ENCODE measurements at places on chromosomes 1 and 21.

GRCh38 chr21:38760017-38760761, 45.5 kb upstream of the ETS2 start:
- H3K4me3 ChIP-seq: no peak overlapping the region
- H3K4me1 ChIP-seq: no peaks in the 10 kb centered on the region
- no peaks in the 10 kb centered on the region for H3K27me3 ChIP-seq
- no peaks in the 10 kb centered on the region for H3K36me3 ChIP-seq

- H3K27me3 ChIP-seq: no peaks in the 10 kb centered on the region
- peaks cover 9% of the 10 kb centered on the region for H3K4me1 ChIP-seq
- H3K27ac ChIP-seq: no peak overlapping the region
Measured at GRCh38 chr1:975896-976683, 5.8 kb downstream of the PERM1 start.

DNA sequence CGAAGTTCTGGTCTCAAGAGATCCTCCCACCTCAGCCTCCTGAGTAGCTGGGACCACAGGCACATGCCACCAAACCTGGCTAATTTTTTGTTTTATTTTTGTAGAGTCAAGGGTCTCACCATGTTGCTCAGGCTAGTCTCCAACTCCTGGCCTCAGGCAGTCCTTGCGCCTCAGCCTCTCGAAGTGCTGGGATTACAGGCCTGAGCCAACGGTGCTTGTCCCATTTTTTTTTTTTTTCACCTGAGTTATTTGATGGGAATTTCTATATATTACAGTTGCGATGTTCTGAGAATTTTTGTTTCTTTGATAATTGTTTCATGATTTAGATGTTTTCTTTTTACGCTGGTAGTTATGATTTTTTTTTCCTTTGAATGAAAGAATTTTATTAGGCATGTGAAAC, 2.5 kb downstream of the RABGAP1L start:
- H3K27ac ChIP-seq: no peak overlapping the region
- peaks cover 69% of the 10 kb centered on the region for H3K4me1 ChIP-seq
- H3K4me3 ChIP-seq: no peak overlapping the region

DNA sequence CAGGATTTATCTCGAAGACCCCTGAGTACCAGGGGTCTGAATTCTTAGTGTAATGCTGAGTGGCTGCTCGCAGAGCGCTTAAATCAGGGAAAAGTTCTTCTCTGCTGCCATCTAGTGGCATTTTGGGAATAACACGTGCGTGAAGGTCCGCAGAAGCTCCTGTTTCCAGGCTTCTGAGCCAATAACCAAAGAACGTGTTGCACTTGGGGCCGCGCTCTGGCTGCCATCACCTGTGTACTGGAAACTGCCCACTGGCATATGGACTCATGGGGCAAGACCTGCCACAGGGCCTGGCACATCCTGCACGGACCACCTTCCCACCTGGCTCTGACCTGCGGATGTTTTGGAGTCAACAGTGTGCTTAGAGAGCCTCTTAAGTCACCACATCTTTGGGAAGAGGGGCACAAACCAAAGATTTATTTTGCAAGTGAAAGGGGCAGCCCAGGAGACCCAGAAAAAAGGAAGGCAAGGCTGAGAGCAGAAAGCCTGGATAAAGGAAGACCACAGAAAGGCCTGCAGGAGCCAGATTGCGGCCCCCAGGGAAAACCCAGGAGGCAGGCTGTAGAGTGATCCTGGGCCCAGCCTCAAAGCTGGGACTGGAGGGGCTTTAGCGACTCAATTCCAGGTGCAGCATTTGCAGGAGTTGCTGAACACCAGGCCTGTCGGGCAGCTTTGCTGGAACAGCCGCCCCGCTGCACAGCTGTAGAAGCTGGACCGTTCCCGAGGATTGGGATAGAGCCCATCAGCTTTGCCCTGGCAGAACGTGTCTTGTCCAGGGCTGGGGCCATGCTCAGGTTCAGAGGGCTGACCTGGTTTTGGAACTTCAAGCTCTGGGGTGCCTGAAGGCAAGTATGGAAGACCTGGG, 13.0 kb downstream of the CHIT1 start:
- no peaks in the 10 kb centered on the region for H3K36me3 ChIP-seq
- H3K27ac ChIP-seq: no peak overlapping the region
- peak; percentile 48 for DNase-seq
- no peak overlapping the region for H3K4me3 ChIP-seq
- no peaks in the 10 kb centered on the region for H3K4me1 ChIP-seq
- no peaks in the 10 kb centered on the region for H3K27me3 ChIP-seq

- H3K27ac ChIP-seq: no peak overlapping the region
- DNase-seq: no peak
- no peaks in the 10 kb centered on the region for H3K4me1 ChIP-seq
- H3K4me3 ChIP-seq: no peak overlapping the region
- peaks cover 4% of the 10 kb centered on the region for H3K36me3 ChIP-seq
- H3K27me3 ChIP-seq: no peaks in the 10 kb centered on the region
Measured at GRCh38 chr21:44957047-44957831, 17.4 kb downstream of the SLX9 start.

- H3K4me3 ChIP-seq: no peak overlapping the region
- H3K36me3 ChIP-seq: peaks cover 21% of the 10 kb centered on the region
- DNase-seq: no peak
- no peaks in the 10 kb centered on the region for H3K4me1 ChIP-seq
Measured at GRCh38 chr1:151756291-151756690, 7.0 kb downstream of the MRPL9 start.

DNA sequence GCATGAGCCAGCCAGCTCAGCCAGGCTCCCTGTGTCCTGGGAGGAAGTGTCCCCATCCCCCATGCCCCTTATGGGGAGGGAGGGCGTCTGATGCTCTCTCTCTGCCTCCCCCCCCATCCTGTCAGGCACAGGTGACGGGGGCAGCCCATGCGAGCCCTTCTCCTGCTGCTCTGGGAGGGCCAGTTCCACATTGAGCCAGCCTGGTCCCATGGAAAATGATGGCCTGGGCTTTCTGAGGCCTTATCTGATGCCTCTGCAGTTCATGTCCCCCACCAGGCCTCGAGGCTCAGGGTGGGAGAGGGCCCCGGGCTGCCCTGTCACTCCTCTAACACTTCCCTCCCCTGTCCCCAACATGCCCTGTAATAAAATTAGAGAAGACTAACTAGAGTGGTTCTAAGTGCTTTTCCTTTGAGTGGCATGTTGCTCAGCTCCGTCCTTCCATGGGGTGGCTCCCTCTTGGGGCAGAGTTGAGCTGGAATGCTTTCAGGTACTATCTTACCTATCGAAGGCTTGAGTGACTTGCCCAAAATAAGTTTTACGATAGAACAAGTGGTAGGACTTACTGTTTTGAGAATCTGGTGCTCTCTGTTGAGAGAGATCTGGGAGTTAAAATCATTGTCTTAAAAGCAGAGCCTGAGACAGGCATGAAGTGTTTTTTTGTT, 1.8 kb upstream of the MTFR1L start:
- H3K4me1 ChIP-seq: peaks cover 31% of the 10 kb centered on the region
- H3K36me3 ChIP-seq: no peaks in the 10 kb centered on the region
- H3K4me3 ChIP-seq: no peak overlapping the region
- no peaks in the 10 kb centered on the region for H3K27me3 ChIP-seq
- no peak for DNase-seq

DNA sequence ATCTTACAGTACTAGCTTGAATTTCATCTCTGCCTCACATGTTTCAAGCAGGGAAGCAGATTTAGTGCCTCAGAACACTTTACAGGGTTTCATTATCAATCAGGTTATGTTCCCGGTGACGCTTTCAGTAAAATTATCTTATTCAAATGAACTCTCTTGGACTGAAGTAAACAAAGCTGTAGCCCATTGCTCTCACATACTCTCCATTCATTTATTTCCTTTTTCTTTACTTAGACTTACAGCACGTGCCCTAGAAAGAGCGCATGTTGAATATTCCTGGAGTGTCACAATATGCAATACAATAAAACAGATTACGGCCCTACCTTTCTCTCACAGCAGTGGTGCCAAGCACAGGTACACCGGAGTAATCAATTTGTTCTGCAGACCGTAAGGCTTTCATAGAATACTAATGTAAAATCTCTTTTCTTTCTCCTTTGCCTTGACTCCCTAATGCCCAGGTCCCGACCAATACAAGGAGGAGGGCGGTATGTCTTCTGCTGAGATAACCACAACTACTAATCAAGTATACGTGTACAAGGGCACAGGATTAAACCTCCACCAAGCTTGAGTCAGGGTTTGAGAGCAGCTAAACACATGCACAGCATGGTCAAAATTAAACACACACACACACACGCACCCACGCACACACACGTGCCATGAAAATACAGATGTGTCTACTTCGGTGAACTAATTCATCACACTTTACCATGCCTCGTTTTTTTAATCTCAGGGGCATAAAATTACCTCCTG, 62.8 kb downstream of the NRIP1 start:
- peaks cover 13% of the 10 kb centered on the region for H3K4me1 ChIP-seq
- no peaks in the 10 kb centered on the region for H3K36me3 ChIP-seq
- no peaks in the 10 kb centered on the region for H3K27me3 ChIP-seq
- no peak overlapping the region for H3K27ac ChIP-seq

GRCh38 chr1:39331647-39332046, 127.2 kb downstream of the MACF1 start:
- no peak overlapping the region for H3K4me3 ChIP-seq
- peaks cover 21% of the 10 kb centered on the region for H3K4me1 ChIP-seq
- DNase-seq: no peak
- H3K27ac ChIP-seq: no peak overlapping the region
- H3K27me3 ChIP-seq: no peaks in the 10 kb centered on the region

DNA sequence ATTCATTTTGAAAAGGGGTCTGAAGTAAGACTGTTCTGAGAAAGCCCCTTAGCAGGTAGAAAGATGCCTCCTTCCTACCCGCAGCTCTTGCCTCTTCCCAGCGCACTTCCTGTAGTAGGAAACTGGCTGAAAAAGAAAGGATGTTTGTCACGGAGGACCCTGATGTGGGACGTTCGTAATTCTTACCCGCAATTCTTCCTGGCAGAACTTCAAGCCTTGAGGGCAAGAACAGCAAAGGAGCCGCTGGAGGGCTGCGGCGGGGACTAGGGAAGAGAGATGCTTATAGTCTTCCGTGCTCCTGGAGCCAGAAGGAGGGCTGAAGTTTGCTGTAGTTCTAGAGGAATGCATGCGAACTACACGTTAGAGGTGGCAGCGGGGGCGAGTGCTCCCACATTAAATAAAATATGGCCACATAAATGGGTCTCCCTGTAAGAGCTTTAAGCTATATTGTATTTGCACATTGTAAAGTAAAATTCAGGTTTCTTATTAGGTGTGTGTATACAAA, 6.3 kb downstream of the C1orf53 start:
- peaks cover 52% of the 10 kb centered on the region for H3K4me1 ChIP-seq
- peaks cover 93% of the 10 kb centered on the region for H3K27me3 ChIP-seq
- no peak for DNase-seq

DNA sequence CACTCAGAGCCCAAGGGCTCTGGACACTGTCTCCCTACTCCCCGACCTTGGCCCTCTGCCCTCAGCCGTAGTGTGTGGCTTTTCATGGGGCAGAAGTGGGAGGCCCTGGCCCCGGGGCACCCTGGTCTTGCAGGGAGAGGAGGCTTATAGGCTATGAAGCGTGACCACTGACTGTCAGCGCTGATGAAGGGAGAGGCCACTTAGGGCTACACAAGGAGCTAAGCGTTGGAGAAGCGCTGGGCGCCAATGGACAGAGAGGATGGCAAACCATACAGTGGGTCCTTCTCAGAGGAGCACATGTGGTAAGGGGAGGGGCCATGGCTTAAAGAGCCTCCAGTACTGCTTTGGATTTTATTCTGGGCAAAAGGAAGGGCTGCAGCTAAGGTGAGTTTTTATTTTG, 7.9 kb downstream of the CRABP2 start:
- no peaks in the 10 kb centered on the region for H3K36me3 ChIP-seq
- H3K27ac ChIP-seq: no peak overlapping the region
- DNase-seq: no peak

GRCh38 chr1:38727684-38728584, 131.6 kb downstream of the RRAGC start:
- H3K4me3 ChIP-seq: no peak overlapping the region
- no peak overlapping the region for H3K27ac ChIP-seq
- no peaks in the 10 kb centered on the region for H3K4me1 ChIP-seq
- no peaks in the 10 kb centered on the region for H3K36me3 ChIP-seq
- DNase-seq: no peak

DNA sequence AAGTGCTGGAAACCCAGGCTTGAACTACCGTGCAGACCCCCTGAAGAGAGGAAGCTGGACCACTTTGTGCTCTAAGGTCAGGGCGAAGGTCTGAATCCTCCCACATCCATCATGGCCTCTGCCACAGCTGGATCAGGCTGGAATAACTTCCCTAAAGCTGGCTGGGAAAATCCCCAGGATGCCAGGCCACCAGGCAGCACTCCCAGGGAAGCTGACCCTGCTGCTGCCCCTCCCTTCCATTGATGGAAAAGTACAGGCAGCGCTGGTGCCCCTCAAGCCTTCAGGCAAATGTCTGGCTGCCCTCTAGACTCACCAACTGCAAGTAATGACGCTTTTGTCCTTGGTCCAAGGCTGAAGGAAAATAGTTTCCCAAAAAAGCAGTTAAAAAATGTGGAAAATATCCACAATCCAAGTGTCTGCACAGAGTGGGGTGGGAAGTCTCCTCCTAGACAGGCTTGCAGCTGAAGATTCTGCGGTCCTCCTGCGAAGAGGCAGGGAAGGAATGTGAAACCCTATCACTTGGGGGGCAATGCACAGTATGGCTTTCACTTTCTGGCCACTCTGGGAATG, 39.9 kb upstream of the TSPAN2 start:
- no peaks in the 10 kb centered on the region for H3K4me1 ChIP-seq
- no peak overlapping the region for H3K4me3 ChIP-seq
- H3K27ac ChIP-seq: no peak overlapping the region

DNA sequence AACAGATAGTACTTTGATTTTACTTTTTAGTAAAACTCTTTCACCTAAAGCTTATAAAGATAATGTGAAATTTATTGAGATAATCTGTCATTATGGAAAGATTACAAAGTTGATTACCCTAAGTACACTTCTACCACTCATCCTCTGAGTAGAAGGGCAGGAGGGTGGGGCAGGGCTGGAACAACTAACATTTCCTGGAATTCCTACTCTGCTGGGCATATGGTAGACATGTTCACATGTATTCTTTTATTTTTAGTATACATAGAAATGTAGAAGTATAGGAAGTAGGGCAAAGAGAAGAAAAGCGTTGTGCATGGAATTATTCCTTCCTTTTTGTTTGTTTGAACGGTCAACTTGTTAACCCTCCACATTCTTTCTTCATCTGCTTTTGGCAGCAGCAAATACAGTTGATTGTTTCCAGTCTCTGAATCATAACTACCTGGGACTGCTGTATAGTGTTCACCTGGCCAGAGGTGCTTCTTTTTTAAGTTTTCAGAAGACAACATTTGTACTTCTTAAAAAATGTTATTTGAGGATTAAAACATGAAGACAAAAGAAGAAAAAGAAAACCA, 85.1 kb downstream of the POU2F1 start:
- H3K4me1 ChIP-seq: no peaks in the 10 kb centered on the region
- H3K4me3 ChIP-seq: no peak overlapping the region
- H3K27me3 ChIP-seq: no peaks in the 10 kb centered on the region

GRCh38 chr1:21618561-21619374, 50.4 kb downstream of the RAP1GAP start:
- no peak overlapping the region for H3K4me3 ChIP-seq
- no peak overlapping the region for H3K27ac ChIP-seq
- no peaks in the 10 kb centered on the region for H3K4me1 ChIP-seq
- H3K36me3 ChIP-seq: no peaks in the 10 kb centered on the region
- DNase-seq: no peak
- H3K27me3 ChIP-seq: no peaks in the 10 kb centered on the region

GRCh38 chr1:228364068-228364705, 42.4 kb downstream of the TRIM11 start:
- no peak for DNase-seq
- H3K4me3 ChIP-seq: no peak overlapping the region
- no peak overlapping the region for H3K27ac ChIP-seq
- no peaks in the 10 kb centered on the region for H3K4me1 ChIP-seq
- no peaks in the 10 kb centered on the region for H3K27me3 ChIP-seq

GRCh38 chr1:224774378-224774777, 155.1 kb upstream of the DNAH14 start:
- no peak overlapping the region for H3K4me3 ChIP-seq
- no peaks in the 10 kb centered on the region for H3K4me1 ChIP-seq
- H3K27me3 ChIP-seq: no peaks in the 10 kb centered on the region
- DNase-seq: no peak
